ENCODE measurements at places on chromosomes 4 and X. TPM values are rescaled to one million over a fixed set of nuclear protein-coding genes. Genes with fewer than 3 reads are reported as not detected.

The COX7B2 gene
- total RNA-seq = not detected

The P2RY8 gene
- not detected for total RNA-seq

The PHOX2B gene
- not detected for total RNA-seq

The FRYL gene
- total RNA-seq = 93.3 TPM

The DRD5 gene
- total RNA-seq = not detected

The DKC1 gene
- 28.5 TPM for total RNA-seq

The SMIM10L2A gene
- 23.6 TPM for total RNA-seq

The CLIC2 gene
- total RNA-seq = not detected

The ETDB gene
- total RNA-seq = not detected

The XK gene
- 0.31 TPM for total RNA-seq

The CACNA1F gene
- 0.59 TPM for total RNA-seq

The SPANXC gene
- not detected for total RNA-seq

The MFAP3L gene
- total RNA-seq = 6.3 TPM

The F11 gene
- total RNA-seq = 0.31 TPM

The JCHAIN gene
- total RNA-seq = not detected

The GPC3 gene
- 4.7 TPM for total RNA-seq

The MAOB gene
- 0.10 TPM for total RNA-seq

The GPR34 gene
- total RNA-seq = not detected

The ABLIM2 gene
- 0.74 TPM for total RNA-seq

The FGFBP2 gene
- total RNA-seq = not detected

The GAR1 gene
- 34.4 TPM for total RNA-seq

The RNF128 gene
- total RNA-seq = 2.5 TPM

The TLR6 gene
- total RNA-seq = 0.85 TPM

The CTAG2 gene
- not detected for total RNA-seq

The ADAMTS3 gene
- 7.4 TPM for total RNA-seq

The CENPE gene
- 7.3 TPM for total RNA-seq

The PRRG3 gene
- 3.7 TPM for total RNA-seq

The ARR3 gene
- not detected for total RNA-seq

The MAMLD1 gene
- 2.8 TPM for total RNA-seq

The BMP3 gene
- total RNA-seq = not detected

The CCKAR gene
- not detected for total RNA-seq

The SLC2A9 gene
- total RNA-seq = 0.72 TPM

The ZC4H2 gene
- total RNA-seq = 18.1 TPM
